ENCODE measurements at places on chromosomes 3 and 15. TPM values are rescaled to one million over a fixed set of nuclear protein-coding genes. Genes with fewer than 3 reads are reported as not detected.

Gene CAMK2N2
- total RNA-seq = not detected

- H3K4me3 ChIP-seq = peak overlapping the region; percentile 36
- peak overlapping the region; percentile 85 for H3K27ac ChIP-seq
- H3K27me3 ChIP-seq = no peaks in the 10 kb centered on the region
- H3K36me3 ChIP-seq = peaks cover 5% of the 10 kb centered on the region
Observed at GRCh38 chr15:41894791-41895463, 1.1 kb upstream of the SPTBN5 start.

DNA sequence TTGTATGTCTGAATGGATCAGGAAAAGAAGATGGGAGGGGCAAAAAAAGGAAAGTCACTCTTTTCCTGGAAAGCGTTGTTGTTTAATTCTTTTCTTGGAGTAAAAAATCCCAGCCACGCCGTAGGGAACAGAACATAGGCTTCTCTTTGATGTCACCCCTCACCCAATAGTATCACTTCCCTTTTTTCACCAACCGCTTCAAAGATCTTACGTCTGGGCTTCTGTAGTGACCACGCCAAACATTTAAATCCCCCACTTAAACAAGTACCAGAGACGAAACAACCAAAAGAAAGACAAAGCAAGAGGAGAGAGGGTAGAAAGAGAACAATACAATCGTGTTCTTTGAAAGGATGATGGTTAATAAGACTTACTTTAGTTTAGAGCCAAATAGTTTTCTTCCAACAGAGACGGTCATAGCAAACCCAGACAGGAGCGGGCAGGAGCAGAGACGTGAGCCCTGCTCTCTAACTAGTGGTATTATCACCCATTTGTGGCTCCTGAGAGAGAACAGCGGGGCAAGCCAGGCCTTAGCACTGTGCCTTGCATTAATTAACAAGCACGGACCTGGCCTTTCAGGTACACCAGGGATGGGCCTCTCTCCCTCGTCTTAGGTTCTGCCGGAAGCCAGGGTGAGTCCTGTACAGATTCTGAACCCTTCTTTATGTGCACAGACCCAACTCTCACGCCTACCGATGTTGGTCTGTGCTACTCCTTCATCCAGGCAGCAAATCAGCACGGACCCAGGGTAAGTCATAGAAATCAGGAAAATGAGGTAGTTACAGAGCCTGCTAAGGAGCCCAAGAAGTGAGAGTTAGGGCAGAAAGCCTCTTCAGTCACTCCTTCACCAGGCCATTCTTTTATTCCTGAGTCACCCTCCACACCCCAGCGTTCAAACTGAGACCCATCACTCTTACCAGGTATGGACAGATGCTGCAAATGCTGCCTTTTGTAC is 28.2 kb upstream of the BCL6 start:
- no peak for DNase-seq
- H3K4me1 ChIP-seq = peaks cover 39% of the 10 kb centered on the region
- no peak overlapping the region for H3K4me3 ChIP-seq
- H3K27ac ChIP-seq = no peak overlapping the region
- H3K27me3 ChIP-seq = no peaks in the 10 kb centered on the region
- no peaks in the 10 kb centered on the region for H3K36me3 ChIP-seq

GRCh38 chr3:132255041-132255745 is 62.0 kb upstream of the ACP3 start:
- H3K27me3 ChIP-seq = no peaks in the 10 kb centered on the region
- H3K4me1 ChIP-seq = no peaks in the 10 kb centered on the region
- H3K36me3 ChIP-seq = no peaks in the 10 kb centered on the region
- H3K27ac ChIP-seq = no peak overlapping the region

DNA sequence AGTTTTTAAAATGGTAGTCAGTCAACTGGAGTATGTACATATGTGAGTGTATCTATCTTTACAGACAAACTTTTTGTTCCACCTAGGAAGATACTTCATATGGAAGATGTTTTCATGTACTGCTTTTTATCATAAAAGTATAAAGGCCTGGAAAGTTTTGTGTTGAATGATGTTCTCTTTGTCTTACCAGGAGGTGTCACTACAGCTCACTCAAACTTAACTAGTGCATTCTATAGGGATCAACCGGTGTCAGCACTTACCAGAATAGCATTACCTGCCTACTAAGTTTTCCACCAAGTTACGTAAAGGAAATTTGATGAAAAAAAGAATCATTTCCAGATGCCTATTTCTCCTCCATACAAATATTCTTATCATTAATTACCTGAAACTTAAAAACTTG is 522.6 kb upstream of the SEMA6D start:
- H3K36me3 ChIP-seq = no peaks in the 10 kb centered on the region
- DNase-seq = no peak
- H3K27ac ChIP-seq = no peak overlapping the region
- no peaks in the 10 kb centered on the region for H3K4me1 ChIP-seq

DNA sequence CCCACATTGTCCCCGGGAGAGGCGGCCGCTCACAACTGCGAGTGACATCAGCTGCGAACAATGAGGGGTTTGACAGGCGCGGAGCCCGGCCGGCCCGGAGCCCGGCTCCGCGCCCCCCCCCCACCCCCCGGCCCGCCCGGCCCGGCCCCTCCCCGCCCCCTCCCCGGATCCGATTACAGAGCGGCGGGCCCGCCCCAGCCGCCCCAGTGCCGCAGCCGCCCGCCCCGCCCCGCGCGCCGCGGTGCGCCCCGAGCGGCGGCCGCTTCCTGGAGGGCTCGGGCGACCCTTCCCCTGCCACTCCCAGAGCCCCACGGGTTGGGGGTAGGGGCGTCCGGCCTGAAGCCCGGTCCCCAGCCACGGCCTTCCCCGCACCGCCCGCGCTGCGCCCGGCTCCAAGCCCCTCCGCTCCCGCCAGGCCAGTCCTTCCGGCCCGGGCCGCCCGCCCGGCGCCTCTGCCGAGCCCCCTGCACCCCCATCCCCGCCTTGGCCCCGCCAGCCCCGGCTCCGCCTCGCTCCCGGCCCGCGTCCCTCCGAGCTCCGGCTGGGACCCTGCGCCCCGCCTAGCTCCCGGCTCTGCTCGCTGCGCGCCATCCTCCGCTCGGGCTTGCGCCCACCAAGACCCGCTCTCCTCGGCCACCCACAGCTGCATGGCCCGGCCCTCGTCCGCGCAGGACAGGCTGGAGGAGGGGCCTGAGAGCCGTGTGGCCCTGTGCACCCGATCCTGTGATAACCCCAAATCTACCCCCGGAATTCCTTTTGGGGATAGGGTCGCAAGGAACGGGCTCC is at the start of gene PCBP4:
Gene PCBP4 (minus strand): TSS at position 71 of the 786 bp plus-strand sequence. CDS start 6,214 bp downstream, outside the sequence.
- peak within 1 kb of the TSS; percentile 65 for H3K4me3 ChIP-seq
- peak within 1 kb of the TSS; percentile 44 for H3K27ac ChIP-seq
- H3K4me1 ChIP-seq = peaks cover 33% of the 10 kb centered on the region
- no peaks in the 10 kb centered on the region for H3K36me3 ChIP-seq
- peak; percentile 41 for DNase-seq
